ENCODE measurements at places on chromosomes 3 and 15.

DNA sequence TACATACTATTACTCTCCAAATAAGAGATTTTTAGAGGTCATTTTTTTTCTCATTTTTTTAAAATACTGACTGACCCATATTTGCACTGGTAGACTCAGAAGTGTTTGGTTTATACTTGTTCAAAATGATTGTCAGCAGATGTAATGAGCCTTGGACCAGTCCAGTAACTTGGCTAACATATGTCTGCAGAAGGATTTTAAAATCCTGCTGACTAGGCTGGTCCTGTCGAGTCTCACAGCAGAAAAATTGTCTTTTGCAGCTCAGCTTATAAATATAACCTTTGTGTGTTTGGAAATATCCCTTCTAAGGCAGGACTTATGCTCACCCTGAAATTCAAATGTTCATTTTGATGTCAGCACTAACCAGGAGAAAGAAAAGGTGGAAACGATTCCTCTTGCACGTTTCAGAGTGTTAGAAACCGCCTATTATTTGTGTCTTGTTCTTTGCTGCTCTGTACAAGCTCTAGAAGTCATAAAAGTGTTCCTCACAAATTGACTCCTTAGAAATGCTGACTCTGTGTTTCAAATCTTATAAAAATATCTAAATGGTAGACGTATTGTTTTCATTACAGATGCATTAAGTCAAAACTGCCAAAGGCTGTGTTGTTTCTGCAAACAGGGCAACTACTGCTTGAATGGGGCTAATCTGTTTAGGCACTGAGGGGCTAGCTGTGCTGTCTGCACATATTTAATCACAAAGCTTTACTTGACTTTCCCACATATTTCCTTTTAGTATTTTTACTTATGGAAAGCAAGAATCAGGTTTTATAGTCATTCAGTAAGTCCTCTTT is 95.3 kb downstream of the CHL1 start:
- DNase-seq: no peak

DNA sequence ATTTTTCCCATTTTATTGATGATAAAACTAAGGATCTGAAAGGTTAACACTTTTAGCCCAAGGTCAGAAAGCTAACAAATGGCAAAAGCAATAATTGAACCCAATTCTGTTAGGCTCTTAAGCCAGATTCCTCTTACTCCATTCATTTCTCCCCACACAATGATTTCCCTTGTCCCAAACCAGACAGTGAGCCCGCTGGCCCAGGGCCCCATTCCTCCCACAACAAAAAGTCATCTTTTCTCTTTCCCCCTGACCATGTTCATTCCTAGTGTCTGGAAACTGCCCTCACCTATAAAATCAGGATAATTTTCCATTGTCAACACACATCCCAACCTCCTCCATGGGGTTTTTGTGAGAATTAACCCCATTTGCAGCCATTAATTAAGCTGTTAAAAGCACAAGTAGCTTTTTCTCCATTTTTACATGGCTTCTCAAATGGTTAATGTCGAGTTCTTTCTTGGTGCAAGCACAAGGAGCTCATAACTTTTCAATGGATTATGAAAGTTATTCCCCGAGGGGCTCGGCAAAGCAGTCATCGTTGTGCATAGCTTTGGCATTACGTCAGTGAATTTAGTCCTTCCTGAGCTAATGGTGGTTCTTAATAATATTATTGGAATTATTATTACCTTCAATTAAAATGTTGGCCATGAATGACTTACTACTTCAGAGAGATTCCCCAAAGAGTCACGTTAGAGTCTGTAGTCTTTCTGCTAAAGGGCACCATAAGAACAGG is 151.0 kb upstream of the WNT5A start:
- DNase-seq: no peak

DNA sequence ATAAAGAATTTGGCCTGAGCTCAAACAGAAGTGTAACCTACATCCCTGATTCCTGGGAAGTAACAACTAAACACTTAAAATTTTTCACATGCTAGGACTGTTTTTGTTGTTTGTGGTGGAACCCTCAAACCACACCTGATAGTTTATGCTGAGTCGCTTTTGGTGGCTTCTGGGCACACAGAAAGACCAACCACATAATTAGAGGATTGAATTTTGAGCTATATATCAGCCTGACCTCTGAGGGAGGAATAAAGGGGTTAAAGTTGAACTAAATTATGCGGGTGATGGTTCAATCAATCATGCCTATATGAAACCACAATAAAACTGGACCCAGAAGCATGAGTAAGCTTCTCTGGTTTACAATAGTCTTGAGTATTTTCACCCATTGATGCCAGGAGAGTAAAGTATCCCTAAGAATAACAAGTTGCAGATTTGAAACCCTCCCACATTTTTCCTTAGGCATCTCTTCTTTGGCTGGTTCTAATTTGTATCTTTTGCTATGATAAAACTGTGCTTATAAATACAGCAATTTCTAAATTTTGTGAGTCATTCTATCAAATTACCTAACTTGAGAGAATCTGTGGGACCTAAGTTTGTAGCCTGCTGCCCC is 1304.5 kb upstream of the GBE1 start:
- DNase-seq: no peak

DNA sequence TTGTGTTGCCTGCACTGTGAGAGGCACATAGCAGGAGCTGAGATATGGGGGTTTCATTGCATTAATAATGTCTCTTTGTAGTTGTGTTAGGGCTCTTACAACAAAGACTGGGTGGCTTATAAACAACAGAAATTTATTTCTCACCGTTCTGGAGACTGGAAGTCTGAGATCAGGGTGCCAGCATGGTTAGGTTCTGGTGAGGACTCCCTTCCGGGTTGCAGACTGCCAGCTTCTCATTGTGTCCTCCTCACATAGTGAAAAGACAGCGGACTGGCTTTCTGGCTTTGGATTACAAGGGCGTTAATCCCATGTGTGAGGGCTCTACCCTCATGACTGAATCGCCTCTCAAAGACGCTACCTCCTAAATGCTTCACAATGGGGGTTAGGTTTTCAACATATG is 20.6 kb downstream of the TMEM108 start:
- no peak for DNase-seq

DNA sequence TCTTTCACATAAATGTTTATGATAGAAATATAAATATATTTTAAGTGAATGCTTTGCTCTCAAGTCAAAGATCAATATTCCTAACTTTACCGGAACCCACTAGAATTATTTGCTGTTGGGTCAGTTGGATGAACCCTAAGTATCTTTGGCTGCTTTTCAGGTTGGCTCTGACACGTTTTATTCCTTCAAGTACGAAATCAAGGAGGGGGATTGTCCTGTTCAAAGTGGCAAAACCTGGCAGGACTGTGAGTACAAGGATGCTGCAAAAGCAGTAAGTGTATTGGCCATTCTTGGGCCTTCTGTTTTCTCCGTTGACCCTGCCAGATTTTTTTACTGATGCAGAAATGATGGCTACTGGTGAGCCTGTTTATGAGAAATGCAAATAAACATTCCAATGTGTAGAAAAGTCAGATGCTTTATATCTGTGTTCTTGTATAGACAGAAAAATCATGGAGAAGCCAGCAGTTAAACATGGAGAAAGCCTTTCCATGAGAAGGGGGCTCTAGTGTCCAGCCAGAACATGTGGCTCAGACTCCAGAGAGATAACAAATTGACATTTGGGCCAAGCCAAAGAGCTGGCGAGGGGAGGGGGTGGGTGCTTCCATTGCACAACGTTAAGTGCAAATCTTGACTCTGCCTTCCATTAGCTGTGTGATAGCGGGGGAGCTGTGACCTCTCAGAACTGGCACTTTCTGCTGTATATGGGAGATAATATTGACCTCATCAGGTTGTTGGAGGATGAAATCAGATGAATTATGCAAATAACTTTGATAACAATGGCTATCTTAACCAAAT is 3.0 kb downstream of the KNG1 start:
- DNase-seq: no peak
